ENCODE measurements at places on chromosomes 11 and 22. TPM values are rescaled to one million over a fixed set of nuclear protein-coding genes. Genes with fewer than 3 reads are reported as not detected.

GRCh38 chr22:24069721-24070120 is 58.6 kb downstream of the CABIN1 start:
- no peak for DNase-seq

DNA sequence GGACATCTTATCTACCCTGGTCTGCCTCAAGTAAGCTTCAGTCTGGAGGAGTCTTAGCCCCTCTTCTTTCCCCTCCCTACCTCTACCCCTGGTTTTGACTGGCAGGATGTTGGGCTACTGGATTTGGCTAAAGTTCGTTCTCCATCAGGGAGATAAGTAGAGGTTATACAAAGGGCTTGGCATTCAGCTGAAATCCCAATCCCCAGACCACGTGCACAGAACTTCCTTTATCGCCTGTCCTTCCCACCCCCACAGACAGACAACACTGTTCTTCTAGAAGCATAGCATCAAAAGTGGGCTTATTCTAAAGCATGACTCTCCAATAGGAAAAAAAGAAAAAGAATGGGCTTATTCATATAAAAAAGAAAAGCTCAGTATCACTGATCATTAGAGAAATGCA is 7.8 kb downstream of the PRG3 start:
- DNase-seq = no peak

- no peak for DNase-seq
These were observed 69.9 kb downstream of the MPPED1 start for GRCh38 chr22:43481568-43482317.

- no peak for DNase-seq
These were observed 529.3 kb downstream of the MIAT start for GRCh38 chr22:27186643-27187042.

- DNase-seq = no peak
These were observed 63.4 kb downstream of the NRXN2 start for GRCh38 chr11:64659417-64660144.

DNA sequence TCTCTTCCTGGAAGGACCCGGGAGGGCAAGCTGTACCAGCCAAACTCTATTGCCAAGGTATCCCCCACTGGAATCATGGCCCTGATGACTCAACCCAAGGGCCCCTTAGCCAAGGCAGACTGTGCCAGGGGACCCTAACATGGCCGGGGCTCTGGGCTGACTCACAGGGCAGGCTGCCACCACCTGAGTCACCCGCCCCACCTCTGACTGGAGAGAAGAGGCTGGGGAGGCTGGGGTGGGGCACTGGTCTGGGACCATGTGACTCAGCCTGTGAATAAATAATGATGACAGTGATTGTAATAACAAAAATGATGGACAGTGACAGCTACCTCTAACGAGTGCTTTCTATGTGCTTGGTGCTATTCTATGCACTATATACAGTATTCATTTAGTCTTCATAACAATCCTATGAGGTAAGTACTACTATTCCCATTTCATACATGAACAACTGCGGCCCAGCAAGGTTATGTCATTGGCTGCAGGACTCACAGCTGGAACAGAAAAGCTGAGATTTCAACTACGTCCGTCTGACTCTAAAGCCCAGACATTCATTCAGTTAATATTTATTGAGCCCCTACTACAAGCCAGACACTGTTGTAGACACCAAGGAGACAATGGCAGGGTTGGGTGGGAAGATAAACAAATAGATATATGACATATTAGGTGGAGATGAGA is 84.2 kb downstream of the FBXO7 start:
- peak; percentile 57 for DNase-seq

Gene HBD
- polyA plus RNA-seq = not detected

Gene DSCAML1
- 0.33 TPM for polyA plus RNA-seq
